Stimulated activated CD8-positive, alpha-beta memory T cell treated with anti-CD3 and anti-CD28 coated beads, Interleukin-2, amount 100 ng/mL, for 1 hour (primary cell): ENCODE measurements at places on chromosomes 7 and 10.

GRCh38 chr10:76645341-76645740 is 992.3 kb downstream of the KCNMA1 start:
- DNase-seq: no peak

DNA sequence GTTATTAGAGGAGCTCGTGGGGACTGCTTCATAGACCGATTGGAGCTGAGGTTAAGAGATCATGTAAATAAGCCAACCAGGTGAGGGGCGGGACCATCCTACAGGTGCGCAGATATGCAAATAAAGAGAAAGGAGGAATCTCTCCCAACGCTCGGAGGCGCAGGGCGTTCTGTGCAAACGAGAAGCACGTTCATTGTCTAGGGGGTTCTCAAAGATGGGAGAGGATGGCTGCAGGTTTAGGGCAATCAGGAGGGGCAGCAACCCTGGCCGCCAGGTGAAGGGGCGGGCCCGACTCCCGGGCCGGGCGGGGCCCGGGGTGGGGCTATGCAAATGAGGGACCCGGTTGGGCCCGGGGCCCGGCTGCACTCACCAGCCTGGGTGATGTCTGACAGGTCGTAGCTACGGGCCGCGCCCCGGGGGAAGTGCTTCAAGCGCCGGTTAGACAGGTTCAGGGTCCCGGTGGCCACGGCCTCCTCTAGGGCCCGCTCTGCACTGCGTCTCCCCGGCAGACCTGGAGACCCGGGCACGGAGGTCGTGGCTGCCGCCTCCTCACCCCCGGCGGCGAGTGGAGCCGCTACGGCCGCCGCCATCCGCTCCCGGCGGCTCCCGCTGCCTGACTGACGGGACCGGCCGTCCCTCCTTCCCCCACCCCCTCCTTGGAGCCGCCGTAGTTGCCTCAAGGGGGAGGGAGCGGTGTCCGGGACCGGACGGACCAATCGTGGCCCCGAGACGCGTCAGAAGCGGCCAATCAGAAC is at the start of gene LRCH4:
LRCH4 (minus strand) TSS at position 619 of the 755 bp plus-strand sequence; CDS start at position 590, 29 bp downstream.
- DNase-seq: no peak

DNA sequence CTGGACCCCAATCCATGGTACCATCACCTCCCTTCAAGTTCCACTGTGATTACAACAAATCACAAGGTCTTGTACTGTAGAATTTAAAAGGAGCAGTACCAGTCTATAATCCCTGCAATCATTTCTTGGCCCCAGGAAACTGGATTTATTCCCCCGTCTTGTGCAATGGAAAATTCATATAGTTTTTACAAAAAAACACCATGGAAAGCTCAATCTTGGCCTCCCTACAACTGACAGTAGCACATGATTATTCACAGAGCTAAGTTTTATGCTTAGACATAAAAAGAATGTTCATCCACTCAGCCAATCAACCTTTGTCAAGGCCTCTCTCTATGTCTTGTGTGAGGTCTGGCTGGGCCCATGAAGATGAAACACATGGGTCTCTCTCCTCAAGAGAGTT is 10.2 kb downstream of the DGKI start:
- no peak for DNase-seq

DNA sequence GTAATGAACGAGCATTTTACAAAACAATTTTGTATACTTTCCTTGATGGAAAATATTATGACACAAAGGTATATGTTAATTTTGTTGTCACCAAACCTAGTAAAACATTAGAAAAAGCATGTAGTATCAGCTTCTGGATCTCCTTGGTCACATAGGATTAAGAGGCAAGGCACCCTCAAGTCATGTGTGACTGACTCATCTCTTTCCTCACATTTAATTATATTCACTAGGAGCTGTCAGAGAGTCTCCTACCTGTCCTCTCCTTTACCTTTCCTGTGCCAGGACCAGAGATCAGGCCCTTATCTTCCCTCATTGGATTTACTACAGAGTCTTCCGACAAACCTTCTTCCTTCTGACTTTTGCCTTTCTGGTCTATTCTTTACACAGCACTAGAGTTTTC is 111.3 kb upstream of the RPA3 start:
- DNase-seq: no peak

GRCh38 chr10:98425511-98426352 is 10.8 kb upstream of the PYROXD2 start:
- no peak for DNase-seq
